Stimulated activated CD4-positive, alpha-beta T cell treated with anti-CD3 and anti-CD28 coated beads, Interleukin-12 subunit alpha, Interleukin-12 subunit beta, amount 100 ng/mL, for 24 hours (primary cell): ENCODE measurements at places on chromosomes 3 and 15.

DNA sequence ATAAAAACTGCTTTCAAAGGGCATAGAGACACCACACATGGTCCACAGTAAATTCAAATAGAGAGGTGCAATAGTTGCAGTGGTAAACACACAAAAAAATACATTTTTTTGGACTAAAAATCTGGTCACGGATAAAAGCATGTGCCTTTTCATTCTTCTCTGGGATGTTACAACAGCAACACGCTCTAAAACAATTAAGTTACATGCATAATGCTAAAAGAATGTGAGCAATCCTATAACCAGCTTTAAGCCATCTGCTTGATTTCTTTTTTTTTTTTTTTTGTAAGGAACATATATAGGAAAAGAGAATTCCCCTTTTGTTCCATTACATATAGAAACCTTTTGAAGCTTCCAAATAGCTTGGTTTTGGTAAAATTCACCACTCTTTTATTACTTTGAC, 20.0 kb downstream of the WNT5A start:
- no peak for DNase-seq

- no peak for DNase-seq
Measured at GRCh38 chr15:56729561-56729960, 3.7 kb downstream of the ZNF280D start.

- DNase-seq = no peak
Measured at GRCh38 chr3:152257563-152258035, 11.1 kb upstream of the MBNL1 start.

DNA sequence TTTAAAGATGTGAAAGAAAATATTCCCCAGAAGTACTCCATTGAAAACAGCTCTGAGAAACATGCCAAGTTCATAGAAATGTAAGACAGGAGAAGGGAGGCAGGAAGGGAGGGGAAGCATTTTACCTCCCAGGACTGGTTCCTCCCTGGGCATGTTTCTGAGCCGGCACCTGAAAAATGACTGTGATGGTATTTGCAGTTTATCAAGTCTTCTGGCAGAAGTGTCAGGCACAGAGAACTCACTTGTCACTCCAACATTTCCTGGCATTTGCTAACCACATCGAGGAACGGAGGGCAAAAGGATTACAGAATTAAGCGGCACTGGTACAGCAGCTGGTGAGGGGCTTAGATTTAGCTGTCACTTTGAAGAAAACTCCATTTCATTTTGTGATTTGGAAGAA, 1054.0 kb downstream of the TUSC7 start:
- no peak for DNase-seq

DNA sequence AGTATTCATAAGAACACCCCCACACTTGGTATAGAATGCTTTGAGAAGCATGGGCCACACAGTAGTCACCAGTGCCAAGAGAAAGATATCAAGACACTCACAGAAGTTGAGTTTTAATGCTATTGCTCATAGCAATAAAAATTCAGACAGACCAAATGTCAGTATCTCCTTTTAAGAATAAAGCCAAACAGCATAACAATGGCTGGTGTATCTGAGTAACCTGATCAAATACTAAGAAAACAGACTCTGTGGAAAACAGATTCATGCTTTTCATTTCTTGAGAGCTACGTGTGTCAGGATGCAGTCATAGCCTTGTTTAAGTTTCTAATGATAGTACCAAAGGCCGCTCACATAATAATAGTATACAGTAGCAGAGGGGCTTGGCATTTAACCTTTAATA, 778.5 kb downstream of the MECOM start:
- DNase-seq = no peak

DNA sequence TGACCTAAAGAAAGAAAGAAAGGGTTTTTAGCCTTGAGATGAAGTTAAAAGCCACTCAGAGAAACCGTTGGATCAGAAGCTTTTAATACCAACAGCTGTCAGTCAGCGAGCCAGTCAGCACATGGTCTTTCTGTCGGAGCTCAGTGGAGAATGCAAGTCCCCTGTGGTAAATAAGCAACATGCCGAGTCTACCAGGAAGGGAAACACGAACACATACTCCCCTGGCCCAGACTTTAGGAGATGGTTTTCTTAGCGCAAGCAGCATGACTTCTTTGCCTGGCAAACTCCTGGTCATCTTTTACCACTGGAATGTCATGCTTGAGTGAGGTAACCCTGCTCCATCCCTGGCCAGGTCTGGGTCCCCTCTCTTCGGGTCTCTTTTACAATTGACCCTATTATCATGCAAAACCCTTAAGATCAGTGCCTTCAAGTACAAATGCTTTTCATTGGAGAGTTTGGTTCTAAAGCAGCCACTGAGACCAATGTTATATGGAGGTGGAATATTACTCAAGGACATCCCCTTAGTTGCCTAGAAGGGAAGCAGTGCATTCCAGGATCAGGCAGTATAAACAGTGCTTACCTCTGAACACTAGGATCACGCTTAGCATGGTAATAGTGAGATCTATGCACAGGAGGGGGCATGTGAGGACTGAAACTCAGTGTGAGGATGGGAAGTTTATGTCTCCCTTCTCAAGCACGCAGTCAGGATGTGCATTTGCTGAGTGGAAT, 28.2 kb downstream of the SLCO3A1 start:
- no peak for DNase-seq

GRCh38 chr3:169264711-169265110, 398.8 kb downstream of the MECOM start:
- DNase-seq = no peak

- no peak for DNase-seq
Measured at GRCh38 chr3:57544181-57545125, at the start of gene DNAH12. DNAH12 (minus strand) TSS chr3:57544344; CDS start chr3:57542870, 1,474 bp downstream.

DNA sequence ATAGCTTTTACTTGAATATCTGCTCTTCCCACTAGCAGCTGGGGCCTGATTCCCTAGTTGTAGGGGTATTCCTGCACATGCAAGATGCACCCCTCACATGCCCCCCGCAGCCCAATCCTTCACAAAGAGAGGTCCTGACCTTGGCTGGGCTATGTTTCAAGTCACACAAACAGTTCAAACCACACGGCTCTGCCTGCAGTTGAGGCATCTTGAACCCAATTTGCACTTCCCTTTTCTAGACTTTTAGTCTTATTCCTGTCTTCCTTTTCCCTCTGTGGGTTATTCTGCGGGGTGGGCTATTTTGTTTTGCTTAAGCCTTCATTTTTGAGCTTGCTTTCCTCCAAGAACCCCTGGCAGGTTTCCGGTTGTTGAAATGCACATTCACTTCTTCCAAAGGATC, 13.3 kb upstream of the CCR1 start:
- DNase-seq = no peak

DNA sequence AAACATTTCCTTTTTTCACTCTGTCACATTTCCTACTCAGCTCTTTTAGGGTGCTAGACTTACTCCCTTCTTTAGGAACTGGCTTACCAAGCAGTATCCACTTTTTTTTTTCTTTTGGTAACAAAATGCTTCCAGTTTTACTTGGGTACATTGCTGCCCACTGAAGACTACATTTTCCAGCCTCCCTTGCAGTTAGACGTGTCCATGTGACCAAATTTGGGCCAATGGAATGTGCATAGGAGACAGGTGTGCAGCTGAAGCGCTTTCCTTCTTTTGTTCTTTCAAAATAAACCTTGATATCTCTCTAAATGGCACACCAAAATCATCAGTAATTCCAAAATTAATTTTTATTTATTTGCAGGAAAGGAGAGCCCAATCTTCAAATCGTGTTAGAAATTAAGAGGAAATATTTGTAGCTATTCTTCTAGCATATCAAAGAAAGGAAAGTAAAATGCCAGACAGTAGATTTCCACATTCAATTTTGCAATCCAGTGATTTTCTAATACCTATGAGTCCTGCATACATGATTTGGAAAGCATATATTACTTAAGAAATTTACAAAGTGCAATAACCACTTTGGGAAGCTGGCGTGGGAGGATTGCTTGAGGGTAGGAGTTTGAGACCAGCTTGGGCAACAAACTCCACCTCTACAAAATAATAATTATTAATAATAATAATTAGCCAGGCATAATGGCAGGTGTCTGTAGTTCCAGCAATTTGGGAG, 422.0 kb upstream of the FRG2C start:
- no peak for DNase-seq
